ENCODE measurements at places on chromosomes 7 and 10.

- DNase-seq: no peak
These were observed 172.0 kb downstream of the MAD1L1 start for GRCh38 chr7:2060701-2061100.

GRCh38 chr10:29050081-29050480 lies 238.8 kb upstream of the LYZL1 start:
- DNase-seq: no peak

GRCh38 chr7:75916259-75916658 lies 1.3 kb downstream of the POR start:
- DNase-seq: no peak

DNA sequence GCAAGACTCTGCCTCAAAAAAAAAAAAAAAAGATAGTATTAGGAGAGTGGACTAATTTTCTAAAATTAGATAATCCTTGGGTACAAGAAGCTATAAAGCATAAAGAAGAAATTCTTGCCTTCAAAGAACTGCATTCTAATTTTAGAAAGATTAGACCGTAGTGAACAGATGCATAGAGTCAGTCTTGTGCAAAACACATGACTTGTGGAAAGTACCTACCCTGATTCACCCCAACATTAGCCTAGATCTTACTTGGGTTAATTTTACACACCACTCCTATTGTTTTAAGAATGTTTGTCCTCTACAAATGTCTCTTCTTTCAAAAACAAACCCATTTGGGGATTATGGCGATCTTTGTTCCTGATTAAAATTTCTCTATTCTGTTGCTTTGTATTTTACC lies 38.9 kb upstream of the SP8 start:
- DNase-seq: no peak

- DNase-seq: no peak
These were observed 169.0 kb downstream of the ADK start for GRCh38 chr10:74320026-74320425.

GRCh38 chr10:8043569-8044306 lies 10.8 kb upstream of the GATA3 start:
- no peak for DNase-seq

- no peak for DNase-seq
These were observed 27.1 kb downstream of the ACSM6 start for GRCh38 chr10:95221124-95221523.

- DNase-seq: no peak
These were observed 121.5 kb upstream of the CXCL12 start for GRCh38 chr10:44506386-44506785.

DNA sequence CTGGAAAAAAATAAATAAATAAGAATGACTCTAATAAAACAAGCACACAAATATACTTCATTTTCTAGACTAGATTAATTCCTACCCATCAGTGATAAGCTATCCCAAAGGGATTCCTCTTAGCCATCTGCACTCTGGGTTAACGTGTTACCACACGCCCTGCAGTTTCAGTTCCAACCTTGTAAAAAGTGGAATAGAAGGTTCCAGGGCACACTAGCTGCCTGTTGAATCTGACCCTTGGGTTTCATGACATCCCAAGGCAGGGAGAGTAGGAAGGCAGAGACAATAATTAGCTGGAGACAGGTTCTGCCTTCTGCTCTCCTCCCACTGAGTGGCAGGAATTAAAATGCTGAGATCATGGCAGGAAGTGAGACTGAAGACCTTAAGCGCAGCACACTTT lies 33.5 kb downstream of the SLC37A3 start:
- peak; percentile 20 for DNase-seq

GRCh38 chr7:120170834-120171233 lies 102.1 kb upstream of the KCND2 start:
- no peak for DNase-seq

- no peak for DNase-seq
These were observed 204.2 kb downstream of the TNS3 start for GRCh38 chr7:47377741-47378140.

DNA sequence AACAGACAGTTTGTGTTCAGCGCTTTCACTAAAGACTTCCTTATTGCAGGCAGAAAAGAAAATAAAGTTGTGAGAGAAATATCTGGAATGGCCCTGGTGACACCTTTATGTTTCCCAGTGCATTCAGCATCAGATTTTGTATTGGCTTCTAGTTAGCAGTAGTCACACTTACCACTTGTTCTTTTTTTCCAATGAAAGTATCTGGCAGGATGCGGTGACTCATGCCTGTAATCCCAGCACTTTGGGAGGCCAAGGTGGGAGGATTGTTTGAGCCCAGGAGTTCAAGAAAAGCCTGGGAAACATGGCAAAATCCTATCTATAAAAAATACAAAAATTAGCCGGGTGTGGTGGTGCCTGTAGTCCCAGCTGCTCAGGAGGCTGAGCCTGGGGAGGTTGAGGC lies 649.6 kb downstream of the LRMDA start:
- no peak for DNase-seq

GRCh38 chr10:21130108-21130507 lies 233.0 kb upstream of the NEBL start:
- no peak for DNase-seq

GRCh38 chr10:79248341-79249185 lies 98.7 kb upstream of the PPIF start:
- DNase-seq: no peak

DNA sequence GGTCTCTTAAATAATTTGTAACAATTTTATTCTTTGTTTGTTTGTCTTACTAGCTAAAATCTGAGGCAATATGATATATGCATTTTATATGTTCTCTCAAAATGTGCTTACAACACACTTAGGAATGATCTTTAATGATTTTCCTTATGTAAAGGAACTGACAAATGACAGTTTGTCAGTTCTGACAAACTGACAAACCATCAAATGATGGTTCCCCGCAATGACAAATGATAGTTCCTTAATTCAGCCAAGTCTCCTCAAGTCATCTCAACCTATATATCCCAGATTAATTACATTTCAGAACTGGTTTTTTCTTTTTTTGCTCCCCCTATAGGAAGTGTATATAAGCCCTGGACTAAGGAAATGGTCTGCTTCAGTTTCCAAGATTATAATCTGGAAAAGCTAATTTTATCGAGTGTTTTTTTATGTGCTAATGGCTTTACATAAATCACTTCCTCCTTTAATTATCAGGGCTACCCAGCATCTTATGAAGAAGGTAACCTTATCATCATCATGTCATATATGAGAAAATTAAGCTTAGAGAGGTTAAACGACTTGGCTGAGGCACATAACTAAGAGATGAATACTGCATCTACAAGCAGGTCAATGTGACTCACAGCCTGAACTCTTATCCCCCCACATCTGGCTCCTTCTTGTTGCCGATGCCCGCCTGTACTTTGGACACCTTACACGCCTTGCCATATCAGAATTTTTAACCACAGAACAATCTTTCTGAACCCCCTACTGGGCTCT lies 75.1 kb downstream of the RELN start:
- DNase-seq: no peak

DNA sequence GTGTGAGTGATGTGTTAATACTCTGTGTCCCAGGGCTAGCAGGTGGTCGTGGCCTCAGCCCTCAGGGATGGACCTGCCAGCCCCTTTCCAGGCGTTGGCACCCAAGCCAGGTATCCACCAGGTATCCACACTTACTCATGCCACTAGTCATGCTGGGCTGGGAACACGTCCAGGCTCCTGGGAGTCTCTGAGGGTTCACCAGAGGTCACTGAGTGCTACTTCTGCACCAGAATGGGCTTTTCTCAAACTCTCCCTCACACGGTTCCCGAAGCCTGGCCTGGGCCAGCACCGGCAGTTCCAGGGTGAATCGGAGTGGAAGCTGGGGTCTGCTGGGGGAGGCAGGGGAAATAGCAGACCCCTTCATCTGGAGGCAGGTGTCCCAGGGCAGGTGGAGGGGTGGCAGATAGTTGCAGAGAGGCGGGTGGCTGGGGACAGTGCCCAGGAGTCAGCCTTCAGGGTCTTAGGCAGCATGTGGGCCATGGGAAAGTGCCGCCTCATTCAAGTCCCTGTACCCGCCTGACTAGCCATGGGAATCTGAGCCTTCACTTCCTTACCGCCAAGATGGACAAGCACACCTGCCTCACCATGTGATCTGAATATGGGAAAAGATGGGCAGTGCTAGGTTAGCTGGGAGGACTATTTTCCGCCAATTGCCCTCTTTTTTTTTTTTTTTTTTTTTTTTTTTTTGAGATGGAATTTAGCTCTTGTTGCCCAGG lies 95.5 kb upstream of the GTF2I start:
- DNase-seq: no peak

DNA sequence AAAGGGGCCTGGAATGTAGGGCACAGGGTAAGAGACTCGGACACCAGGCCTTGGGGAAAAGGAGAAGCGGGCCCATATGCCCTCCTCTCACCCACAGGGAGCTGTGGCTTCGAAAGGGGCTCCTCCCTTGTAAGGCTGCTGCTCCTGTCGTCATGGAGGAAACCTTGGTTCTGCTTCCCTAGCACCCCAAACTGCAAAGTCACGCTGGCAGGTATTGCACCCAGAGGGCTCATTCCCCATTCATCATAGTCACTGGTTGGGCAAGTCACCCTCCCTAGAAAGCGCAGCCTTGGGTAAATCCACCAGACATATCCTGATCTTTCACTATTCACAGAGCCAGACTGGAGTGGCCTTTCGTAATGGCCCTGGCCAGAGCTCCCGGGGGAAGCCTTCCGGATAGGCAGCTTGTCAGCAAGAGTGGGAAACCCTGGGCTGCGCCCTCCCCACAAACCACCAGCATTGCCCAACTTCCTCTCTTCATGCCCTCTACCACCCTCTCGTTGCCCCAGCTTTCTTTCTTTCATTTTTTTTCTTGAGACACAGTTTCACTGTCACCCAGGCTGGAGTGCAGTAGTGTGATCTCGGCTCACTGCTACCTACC lies 121.0 kb downstream of the HIP1 start:
- DNase-seq: no peak

DNA sequence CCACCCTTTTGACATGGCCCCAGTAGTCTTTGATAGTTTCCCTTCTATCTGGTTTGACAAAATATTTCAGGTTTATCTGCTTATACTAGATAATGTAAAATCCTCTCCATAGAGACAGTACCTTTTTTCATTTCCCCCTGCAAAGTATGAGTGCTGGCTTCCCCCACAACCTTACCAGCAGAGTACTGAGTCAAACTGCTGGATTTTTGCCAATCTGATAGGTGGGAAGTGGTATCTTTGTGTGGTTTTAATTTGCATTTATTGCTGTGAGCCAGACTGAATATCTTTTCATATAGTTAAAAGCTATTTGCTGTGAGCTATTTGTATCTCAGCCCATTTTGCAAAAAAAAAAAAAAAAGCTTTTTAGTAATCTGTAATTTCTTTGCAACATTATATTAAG lies 32.1 kb upstream of the HECTD2 start:
- no peak for DNase-seq

DNA sequence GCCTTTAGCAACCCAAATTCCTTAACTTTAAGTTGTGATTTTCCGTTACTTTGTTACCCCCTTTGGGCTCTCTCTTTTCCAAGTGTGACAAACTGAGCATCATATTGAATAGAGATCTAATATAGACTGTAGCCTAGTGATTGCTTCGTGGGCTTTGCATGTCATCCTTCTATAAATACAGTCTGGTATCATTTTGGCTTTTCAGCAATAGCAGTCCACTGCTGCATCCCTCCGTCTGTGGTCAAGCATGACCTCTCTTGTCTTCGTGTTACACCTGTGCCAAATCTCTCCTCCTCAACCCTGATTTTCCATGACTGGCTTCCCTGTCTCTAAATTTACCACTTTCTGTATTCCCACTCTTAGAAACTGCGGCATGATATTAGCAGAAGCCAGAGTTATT lies 53.8 kb upstream of the AGK start:
- no peak for DNase-seq

GRCh38 chr10:70038923-70039322 lies 13.7 kb upstream of the MACROH2A2 start:
- no peak for DNase-seq

GRCh38 chr10:76558586-76558985 lies 1079.0 kb downstream of the KCNMA1 start:
- DNase-seq: no peak

DNA sequence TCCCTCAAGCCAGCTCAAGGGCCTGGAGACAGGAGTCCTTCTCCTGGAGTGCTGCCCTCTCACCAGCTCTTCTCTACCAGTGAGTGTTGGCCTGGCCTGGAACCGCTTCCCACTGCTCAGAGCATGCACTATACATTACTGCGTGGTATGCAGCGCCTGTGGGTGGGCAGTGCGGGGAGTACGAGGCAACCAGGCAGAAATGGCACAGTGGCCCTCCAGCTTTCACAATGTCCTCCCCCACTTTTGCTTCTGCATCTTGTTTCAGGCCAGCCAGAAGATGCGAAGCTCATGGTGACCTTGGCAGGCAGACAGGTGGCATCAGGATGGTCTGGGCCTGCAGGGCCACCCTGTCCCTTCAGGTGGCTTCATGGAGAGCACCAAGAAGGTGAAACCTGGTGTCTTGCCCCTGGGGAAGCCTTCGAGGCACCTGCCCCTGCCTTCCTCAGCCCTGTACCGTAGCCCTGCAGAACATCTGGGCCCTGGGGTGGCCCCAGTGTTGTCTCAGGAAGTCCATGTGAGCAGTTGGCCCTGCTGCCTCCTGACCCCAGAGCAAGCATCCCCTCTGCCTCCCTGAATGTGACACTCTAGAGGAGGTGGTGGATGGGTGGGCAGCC lies 35.8 kb downstream of the RASGEF1A start:
- DNase-seq: no peak

DNA sequence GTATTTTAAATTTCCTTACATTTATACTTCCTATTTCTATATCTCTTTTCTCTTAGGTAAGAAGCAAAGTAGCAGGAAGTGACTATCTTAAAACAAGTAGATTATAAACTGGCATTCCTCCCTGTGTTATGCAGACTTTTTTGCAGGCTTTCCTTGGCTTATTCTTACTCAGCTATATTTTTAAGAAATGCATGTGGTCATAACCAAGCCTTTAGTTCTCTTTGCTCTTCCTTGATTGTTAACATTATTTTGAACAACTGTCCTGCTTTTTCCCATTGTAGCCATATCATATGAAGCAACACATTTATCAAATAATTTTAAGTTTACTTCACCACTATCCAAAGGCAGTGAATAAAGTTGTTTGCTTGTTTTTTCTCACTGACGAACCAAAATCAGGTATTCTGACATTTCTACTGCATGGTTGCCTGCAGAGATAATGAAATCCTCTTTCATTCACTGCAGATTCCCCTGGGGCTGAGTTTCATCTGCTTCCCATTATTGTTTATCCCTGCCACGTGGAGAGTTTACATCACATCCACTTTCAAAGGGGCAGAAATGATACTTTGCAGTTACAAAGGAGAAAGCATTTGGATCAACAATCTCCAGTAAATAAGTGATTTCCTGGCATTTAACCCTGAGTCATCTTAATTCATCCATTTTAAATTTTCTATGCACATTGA lies 389.9 kb upstream of the SEMA3C start:
- no peak for DNase-seq

DNA sequence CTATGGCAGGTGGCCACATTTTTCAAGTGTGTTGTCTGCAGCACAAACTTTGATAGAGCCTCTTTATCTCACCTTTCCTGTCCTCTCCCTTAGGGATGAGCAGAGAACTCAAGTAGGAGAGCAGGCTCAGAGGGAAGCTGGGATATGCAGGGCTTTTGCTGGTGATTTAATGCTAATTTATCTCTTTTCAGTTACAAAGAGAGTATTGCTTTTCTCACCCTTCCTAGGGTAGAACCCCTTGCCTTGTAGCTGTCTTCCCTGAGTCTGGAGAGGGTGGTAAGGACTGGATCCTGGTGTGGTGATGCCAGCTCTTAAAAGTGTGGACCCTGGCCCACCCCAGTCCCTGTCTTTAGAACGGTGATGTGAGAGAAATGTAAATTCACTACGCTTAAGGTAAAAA lies 1061.4 kb downstream of the TYW1 start:
- no peak for DNase-seq

All from NCI-H1694 (cell line).